Aorta (tissue), 5 donors: ENCODE measurements at places on chromosomes 4 and X. TPM values are rescaled to one million over a fixed set of nuclear protein-coding genes. Genes with fewer than 3 reads are reported as not detected.

Gene NAAA
- 24.9 TPM for total RNA-seq

Gene DMP1
- 0.16 TPM for total RNA-seq

Gene NMU
- not detected for total RNA-seq

Gene SHOX
- not detected for total RNA-seq

Gene DRP2
- total RNA-seq: 1.9 TPM

Gene LRRC66
- 0.99 TPM for total RNA-seq

DNA sequence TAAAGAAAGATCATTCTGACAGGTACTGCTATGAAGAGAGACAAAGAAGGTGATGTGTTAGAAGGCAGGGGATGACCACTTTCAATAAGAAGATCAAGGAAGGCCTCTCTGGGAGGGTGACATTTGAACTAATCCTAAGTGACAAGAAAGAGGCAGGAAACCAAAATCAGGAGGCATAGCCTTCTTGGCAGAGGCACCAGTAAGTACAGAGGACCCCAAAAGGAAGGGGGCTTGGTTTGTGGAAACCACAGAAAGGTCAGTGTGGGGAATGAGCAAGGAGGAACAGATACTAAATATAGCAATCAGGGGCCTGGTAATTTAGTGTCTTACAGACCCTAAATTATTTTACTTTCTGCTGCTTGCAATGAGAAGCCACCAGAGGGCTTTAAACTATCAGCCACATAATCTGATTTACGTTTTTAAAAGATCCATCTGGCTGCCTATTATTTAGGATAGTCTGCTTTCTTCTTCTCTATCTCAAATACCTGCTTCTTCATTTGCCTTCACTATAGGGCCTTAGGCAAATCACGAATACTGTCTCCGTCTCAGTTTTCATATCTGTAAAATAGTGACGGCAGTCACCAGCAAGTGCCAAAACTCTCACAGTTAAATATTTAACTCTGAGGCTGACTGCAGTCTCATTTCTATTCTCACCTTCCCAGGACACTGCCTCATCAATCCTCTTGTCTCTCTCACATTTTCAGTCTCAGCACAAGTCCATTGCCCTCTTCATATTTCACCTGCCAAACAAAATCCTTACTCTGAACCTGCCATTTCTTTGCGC is 16.7 kb downstream of the NR3C2 start:
- H3K4me1 ChIP-seq: no peaks in the 10 kb centered on the region
- no peak overlapping the region for H3K27ac ChIP-seq
- no peak overlapping the region for H3K4me3 ChIP-seq
- no peaks in the 10 kb centered on the region for H3K36me3 ChIP-seq
- H3K27me3 ChIP-seq: no peaks in the 10 kb centered on the region

GRCh38 chr4:165096776-165097175 is 15.9 kb downstream of the TMEM192 start:
- peaks cover 8% of the 10 kb centered on the region for H3K36me3 ChIP-seq
- H3K27ac ChIP-seq: no peak overlapping the region
- H3K4me1 ChIP-seq: no peaks in the 10 kb centered on the region
- no peak overlapping the region for H3K4me3 ChIP-seq
- no peak for DNase-seq

DNA sequence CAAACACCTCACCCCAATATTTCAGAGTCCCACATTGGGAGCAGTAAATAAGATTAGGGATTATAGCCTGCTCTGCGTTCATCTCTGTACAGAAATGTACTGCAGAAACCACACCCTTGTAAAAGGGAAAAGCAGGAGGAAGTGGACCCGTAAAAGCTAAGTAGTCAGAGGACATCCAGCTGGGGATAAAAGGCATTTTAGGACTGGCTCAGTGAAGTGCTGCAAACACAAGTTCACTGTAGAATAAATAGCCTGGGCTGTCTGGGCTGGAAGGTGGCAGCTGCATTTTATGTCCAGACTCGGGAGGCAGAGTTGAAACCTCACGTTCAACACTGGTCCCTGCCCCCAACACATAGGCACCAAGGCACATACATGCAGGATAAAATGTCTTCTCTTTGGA is 178.7 kb upstream of the FAT1 start:
- no peaks in the 10 kb centered on the region for H3K4me1 ChIP-seq
- H3K27ac ChIP-seq: no peak overlapping the region
- no peak overlapping the region for H3K4me3 ChIP-seq
- H3K27me3 ChIP-seq: no peaks in the 10 kb centered on the region

DNA sequence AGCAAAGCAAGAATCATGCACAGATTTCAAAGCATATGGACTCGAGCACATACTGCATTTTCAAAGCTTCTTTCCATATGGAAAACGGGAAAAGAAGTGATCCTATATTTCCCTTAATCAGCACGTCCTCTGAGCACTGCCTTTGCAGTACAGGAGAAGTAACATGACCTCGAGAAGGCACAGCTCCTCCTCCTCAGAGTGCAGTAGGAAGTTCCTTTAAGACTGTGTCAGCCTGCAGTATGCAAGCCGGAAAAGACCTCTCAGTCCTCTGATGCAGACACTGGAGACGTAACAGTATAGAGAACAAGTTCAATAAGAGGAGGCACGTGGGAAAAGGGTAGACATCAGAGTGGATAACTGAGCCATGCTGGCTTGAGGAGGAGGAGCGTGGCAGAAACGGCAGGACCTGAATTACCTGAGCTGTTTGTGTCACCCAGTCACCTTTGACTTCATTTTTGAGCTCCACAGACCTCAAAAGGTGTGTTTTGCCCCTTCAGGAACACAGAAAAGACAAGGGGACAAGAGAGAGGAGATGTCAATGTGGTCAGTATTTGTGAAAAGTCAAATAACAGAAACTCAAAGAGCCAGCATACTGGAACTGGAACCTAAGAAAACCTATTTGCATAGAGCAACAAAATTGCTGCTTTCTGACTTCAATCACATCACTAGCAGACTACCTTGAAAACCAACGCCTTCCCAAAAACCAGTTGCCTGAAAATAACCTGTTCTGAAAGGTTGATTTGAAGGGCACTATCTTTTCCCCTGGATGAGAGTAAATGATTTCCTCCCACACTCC is 20.8 kb downstream of the IRF2 start:
- no peaks in the 10 kb centered on the region for H3K4me1 ChIP-seq
- DNase-seq: no peak
- no peaks in the 10 kb centered on the region for H3K36me3 ChIP-seq
- peak overlapping the region; percentile 14 for H3K27ac ChIP-seq

DNA sequence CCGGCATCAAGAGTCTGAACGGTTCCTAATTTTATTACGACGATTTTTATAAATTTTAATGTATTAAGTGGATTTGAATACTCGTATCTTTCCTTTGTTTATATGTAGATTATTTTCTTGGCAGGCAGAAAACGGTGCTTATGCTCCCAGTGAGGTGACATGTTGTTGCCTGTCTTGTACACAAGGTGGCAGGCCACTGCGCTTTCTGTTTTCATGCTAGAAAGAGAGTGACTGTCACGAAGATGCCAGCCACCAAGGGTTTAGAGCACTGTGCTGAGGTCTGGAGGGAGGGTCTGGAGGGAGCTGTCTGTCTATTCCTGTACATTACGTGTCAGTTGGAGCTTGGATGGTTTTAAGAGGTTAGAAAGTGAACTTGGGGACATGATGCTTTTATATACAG is 87.7 kb downstream of the SHROOM2 start:
- H3K4me1 ChIP-seq: no peaks in the 10 kb centered on the region
- no peak overlapping the region for H3K27ac ChIP-seq
- no peak for DNase-seq
- no peaks in the 10 kb centered on the region for H3K36me3 ChIP-seq
- no peaks in the 10 kb centered on the region for H3K27me3 ChIP-seq

DNA sequence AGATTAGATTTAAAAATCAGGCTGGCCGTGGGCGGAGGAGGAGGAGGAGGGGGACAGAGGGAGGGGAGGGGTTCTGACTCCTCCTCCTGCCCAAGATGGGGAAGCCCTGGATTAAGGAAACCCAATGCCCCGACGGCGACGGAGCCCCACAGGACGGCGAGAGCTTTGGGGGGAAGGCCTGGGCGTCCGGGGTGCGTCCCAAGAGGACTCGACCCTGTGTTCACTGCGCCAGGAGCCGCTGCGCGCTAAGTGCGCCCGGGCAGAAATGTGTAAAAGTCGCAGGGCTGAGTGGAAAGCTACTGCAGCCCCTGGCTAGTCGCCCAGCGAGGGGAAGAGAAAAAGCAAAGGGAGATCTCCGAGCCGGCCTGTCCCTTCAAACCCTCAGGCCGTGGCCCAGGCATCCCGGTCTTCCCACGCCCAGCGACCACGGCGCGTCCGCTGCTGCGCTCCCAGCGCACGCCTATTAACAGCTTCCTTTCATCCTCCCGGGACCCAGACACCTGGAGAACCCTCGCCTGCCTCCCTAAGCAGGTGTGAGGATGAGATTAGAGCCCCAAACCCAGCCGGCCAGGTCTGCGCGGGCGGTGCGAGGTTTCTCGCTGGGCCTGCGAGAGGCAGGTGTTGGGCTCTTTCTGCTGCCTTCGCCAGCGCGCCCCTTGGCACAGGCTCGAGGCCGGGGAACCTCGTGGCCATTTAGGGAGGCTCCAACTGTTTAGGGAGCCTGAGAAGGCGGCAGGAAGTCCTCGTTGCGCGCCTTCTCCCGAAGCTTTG is 1.4 kb upstream of the RPS6KA3 start:
- H3K36me3 ChIP-seq: no peaks in the 10 kb centered on the region
- H3K27ac ChIP-seq: peak overlapping the region; percentile 10
- H3K4me1 ChIP-seq: no peaks in the 10 kb centered on the region

GRCh38 chr4:1557221-1557597 is 126.9 kb downstream of the FAM53A start:
- no peaks in the 10 kb centered on the region for H3K4me1 ChIP-seq
- H3K4me3 ChIP-seq: no peak overlapping the region
- DNase-seq: no peak
- no peak overlapping the region for H3K27ac ChIP-seq
- no peaks in the 10 kb centered on the region for H3K36me3 ChIP-seq

DNA sequence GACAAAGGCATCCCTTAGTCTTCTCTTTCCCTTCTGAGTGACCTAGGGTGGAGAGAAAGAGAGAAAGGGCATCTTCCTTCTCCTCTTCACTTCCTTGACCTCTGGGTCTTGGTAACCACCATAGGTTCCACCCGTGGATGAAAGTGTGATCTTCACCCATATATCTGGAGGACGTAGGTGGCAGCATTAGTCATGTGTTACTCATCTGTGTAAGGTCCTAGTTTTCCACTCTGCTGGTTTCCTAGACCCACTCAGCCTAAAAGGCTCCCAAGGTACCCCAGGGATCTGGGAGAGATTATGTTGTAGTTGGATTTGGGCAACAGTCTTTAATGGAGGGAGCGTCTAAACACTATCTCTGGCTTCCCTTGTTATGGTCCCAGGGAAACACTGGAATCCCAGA is 45.5 kb upstream of the RAB9B start:
- H3K27me3 ChIP-seq: no peaks in the 10 kb centered on the region
- no peak overlapping the region for H3K4me3 ChIP-seq
- DNase-seq: no peak
- no peaks in the 10 kb centered on the region for H3K4me1 ChIP-seq
- H3K27ac ChIP-seq: no peak overlapping the region

- peaks cover 1% of the 10 kb centered on the region for H3K4me1 ChIP-seq
- no peak for DNase-seq
- H3K27ac ChIP-seq: no peak overlapping the region
- H3K36me3 ChIP-seq: no peaks in the 10 kb centered on the region
- peaks cover 2% of the 10 kb centered on the region for H3K27me3 ChIP-seq
These were observed 115.7 kb upstream of the LSM6 start for GRCh38 chr4:146059865-146060264.

- no peaks in the 10 kb centered on the region for H3K4me1 ChIP-seq
- H3K4me3 ChIP-seq: no peak overlapping the region
These were observed 64.4 kb downstream of the SHROOM3 start for GRCh38 chr4:76499461-76499860.

- H3K27me3 ChIP-seq: no peaks in the 10 kb centered on the region
- H3K4me3 ChIP-seq: no peak overlapping the region
- no peak for DNase-seq
- no peak overlapping the region for H3K27ac ChIP-seq
These were observed 75.9 kb downstream of the SPATA18 start for GRCh38 chr4:52126966-52127365.

DNA sequence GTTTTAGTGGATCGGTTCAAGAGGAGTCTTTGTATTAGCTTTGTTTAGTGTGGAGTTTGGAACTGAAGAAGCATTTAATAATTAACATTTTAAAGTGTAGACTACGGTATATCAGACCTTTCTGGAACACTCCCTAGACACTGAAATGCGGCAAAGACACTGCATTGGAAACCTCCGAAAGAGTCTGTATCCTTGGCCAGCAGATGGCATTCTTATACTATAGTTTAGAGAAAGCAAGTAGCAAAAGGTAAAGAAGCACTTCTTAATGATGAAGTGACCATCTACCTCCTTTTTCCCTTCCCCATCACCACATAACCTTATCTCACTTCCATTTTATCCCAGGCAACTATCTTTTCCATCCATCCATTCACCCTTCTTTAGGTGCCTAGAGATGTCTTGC is 7.6 kb downstream of the FABP2 start:
- no peak overlapping the region for H3K4me3 ChIP-seq
- no peak overlapping the region for H3K27ac ChIP-seq
- peaks cover 2% of the 10 kb centered on the region for H3K4me1 ChIP-seq
- H3K27me3 ChIP-seq: no peaks in the 10 kb centered on the region
- H3K36me3 ChIP-seq: no peaks in the 10 kb centered on the region

DNA sequence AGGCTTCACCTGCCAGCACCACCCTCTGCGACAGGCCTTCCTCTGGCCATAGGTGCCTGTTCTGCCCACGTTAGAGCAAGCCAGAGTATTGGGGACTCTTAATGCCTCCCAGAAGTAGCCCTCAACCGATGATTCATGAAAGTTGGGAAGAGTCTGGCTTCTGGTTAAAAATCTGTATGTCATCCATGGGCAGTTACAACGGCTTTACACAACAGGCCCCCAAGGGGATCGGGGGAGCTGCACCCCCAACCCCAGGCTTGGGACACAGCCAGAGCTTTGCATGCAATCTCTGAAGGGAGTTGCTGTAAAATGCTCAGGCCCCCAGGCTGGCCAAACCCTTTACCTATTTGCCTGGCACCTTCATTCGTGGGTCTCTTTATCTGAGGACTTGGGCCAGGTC is 5.4 kb upstream of the CYTL1 start:
- no peaks in the 10 kb centered on the region for H3K36me3 ChIP-seq
- H3K4me1 ChIP-seq: no peaks in the 10 kb centered on the region
- no peaks in the 10 kb centered on the region for H3K27me3 ChIP-seq
- H3K4me3 ChIP-seq: no peak overlapping the region
- DNase-seq: no peak
- H3K27ac ChIP-seq: no peak overlapping the region
